Activated CD4-positive, CD25-positive, alpha-beta regulatory T cell treated with anti-CD3 and anti-CD28 coated beads, Interleukin-2, amount 50 U/mL, for 24 hours (primary cell): ENCODE measurements at places on chromosomes 5 and 9.

GRCh38 chr9:3047912-3048311 lies 204.0 kb upstream of the PUM3 start:
- ATAC-seq = no peak

- ATAC-seq = no peak
Observed at GRCh38 chr5:180133551-180133950, 62.0 kb upstream of the RNF130 start.

GRCh38 chr5:96548905-96549304 lies 113.3 kb upstream of the CAST start:
- no peak for ATAC-seq

GRCh38 chr9:130805510-130806326 lies 29.3 kb upstream of the ABL1 start:
- no peak for ATAC-seq

DNA sequence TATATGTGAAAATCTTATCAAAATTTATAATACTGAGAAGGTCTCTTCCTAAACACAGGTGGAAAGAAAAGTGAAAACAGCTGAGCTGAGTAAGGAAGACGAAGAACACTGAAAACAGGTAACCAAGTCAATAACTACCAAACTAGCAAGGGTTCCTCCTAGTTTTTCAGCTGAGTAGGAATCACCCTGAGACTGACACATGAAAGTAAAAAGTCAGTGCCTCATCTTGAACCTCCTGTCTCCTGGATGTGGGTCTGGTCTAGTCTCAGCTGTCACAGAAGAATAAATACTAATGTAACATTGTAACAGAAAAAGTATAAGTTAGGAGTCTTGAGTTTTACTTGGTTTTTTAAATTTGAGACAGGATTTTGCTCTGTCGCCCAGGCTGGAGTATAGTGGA lies 121.0 kb downstream of the MEF2C start:
- no peak for ATAC-seq

GRCh38 chr5:466661-467310 lies 23.8 kb downstream of the EXOC3 start:
- no peak for ATAC-seq

- ATAC-seq = no peak
Observed at GRCh38 chr9:109904666-109905065, 124.7 kb downstream of the PALM2AKAP2 start.

- ATAC-seq = no peak
Observed at GRCh38 chr5:141715346-141715905, 33.4 kb upstream of the ARAP3 start.

GRCh38 chr9:78962156-78962555 lies 609.6 kb upstream of the TLE4 start:
- ATAC-seq = no peak

DNA sequence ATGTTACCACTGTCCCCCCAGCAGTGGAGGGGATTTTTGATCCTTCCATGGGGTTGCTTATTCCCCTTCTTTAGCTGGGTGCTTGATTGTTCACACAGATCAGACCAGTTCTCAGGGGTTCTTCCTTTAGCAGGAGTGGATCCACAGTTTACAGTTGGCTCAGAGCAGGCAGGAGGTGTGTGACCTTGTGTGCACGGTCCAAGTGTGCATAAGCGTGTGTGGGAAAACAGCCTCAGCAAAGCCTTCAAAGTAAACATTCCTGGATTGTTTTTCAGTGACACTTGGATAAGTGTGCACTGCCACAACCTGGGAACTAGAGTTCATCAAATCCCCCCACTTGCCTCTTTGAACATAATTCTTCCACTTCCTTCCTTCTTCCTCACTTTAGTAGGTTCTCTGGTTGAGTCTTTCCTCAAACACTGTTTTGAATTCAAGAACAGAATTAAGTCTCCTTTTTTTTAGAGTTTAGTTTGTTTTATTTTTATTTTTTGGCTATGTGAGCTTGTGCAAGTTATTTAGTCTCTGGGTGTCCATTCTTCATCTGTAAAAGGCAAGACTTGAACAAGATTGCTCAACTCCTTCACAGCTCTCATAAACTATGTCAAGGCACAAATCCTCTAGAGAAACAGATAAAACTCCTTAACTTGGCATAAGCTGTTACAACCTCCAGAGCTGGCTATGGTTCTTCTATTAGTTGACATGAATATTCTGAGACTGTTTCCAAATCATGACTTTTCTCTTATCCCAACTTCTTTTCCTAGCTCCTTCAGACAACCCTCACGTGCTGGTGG lies 78.0 kb downstream of the OSMR start:
- no peak for ATAC-seq

DNA sequence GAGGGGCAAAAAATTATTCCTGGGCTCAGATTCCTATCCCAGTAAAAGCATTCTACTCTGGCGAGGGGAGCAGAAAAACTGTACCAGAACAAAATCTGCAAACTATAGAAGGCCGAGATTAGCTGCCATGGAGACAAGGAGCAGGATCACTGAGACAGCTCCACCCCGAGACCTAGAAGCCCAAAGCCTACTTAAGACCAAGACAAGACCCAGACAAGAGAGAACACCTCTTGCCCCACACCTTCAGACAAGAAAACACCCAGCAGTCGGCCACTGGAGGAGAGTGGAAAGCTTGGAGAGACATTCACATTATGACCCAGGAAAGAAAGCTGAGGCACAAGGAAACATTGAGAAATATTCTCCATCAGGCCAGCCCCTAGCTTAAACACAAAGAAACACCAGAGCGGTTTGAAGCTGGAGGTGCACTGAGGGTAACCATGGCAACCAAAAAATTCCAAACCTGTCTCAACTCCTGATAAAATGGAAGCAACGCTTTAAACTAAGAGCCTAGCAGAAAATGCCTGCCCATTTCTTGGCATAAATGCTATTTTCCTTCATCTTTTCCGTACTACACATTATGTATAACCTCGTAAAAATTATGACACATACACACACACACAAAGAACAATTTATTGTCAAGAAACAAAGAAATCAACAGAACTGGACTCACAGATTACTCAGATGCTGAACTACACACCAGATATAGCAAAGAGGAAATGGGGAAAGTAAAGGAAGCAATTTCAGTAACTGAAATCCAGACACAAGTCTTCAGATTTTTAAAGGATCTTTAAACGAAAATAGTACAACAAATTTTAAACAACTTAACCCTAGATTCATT lies 53.8 kb upstream of the FTMT start:
- ATAC-seq = no peak

DNA sequence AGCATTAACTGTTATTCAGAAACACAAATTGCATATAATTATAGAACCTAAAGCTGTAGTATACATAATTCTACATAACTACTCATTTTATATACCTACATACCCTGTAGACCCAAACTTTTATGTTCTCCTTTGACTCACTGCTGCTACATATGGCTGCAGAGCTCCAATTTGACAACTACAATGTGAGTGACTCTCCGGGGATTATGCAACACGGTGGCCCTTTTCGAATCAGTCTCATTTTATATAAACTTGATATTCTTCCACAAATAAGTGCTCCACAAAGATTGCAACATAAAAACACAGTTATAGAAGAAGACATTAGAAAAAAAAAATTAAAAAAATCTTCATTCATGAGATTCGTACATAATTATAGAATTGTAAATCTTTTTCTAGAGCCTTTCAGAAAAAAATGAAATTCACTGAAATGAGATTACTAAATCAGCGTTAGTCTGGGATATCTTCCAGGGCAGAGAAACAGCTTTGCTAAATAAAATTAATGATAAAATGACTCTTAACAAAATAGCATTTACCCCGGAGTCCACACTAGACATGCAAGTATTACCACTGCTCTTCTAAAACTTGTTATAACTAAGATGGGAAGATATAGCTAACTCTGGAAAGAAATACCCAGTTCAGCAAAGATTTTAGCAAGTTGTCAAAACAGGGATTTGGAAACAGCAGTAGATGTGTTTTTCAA lies 52.6 kb downstream of the SRFBP1 start:
- no peak for ATAC-seq

DNA sequence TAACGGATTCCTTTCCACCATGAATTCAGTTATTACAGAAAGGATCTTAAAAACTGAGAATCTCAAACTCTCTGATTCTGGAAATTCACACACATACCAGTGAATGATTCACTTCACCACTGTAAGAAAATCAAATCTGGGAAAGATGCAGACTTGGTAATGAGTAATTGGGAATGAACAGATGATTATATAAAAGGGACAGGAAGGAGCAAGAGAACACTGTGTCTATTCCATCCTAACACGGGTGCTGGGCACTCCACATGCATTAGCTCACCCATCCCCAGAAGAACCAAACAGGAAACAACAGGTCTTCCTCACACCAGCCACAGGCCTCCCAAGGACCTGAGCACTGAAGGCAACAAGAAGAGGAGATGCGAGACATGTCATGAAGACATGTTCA lies 74.8 kb upstream of the ZNF622 start:
- no peak for ATAC-seq

- ATAC-seq = peak; percentile 63
Observed at GRCh38 chr5:35902046-35902672, 36.3 kb downstream of the CAPSL start.

DNA sequence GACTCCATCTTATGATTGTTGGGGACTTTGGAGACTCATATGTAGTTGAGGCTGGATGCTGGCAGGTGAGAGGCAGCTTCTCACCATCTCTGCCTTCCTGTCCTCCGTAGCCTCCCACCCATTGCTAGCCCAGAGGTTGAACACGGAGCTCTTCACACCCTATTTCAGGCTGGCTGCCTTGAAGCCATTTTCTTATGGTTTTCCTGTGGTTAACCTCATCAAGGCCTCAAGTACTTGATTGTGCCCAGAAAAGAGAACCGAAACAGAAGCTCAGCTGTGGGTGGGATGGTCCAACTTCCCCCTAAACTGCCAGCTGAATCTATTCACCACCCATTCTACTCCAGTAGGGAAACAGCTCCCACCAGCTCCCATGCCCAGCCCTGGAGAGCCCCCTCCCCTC lies 102.9 kb downstream of the LIFR start:
- ATAC-seq = peak; percentile 84

DNA sequence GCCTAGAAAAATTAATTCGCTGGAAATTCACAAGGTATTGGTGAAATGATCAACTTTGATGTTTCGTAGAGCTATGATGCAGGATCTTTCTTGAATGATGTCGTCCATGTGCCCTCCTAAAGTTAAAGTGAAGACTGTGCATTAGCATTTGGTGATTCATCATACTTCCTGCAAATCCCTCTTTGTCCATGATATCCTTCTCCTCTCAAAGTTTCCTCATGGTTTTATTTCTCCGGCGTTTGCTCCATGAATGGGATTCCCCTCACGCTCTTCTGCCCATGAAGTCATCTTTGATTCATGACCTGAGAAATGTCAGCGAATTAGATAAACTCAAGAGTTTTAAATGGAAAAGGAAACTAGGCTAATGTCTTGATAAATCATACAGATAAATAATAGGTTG lies 372.7 kb downstream of the PSAT1 start:
- no peak for ATAC-seq

GRCh38 chr9:111839387-111839786 lies 44.6 kb upstream of the SHOC1 start:
- peak; percentile 33 for ATAC-seq

- no peak for ATAC-seq
Observed at GRCh38 chr5:39461007-39461682, 36.4 kb upstream of the DAB2 start.

DNA sequence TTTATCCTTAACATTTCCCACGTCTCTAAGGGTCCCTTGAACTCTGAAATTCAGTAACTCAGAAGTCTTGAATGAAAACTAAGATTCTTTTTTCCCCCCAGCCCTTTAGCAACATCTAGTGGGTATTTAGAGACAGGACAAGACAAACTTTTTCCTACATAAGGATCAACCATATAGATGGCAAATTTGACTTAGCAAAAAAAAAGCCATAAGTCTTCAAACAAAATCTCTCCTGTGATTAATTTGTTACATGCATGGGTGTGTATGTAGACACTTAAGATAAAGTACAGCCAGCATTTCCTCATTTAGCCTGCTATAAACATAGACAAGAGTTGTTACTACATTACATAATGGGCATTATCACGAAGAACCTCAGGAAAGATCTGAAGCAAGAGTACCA lies 29.1 kb upstream of the ANKRD31 start:
- ATAC-seq = no peak

- ATAC-seq = peak; percentile 58
Observed at GRCh38 chr5:133610489-133611356, 1.6 kb downstream of the FSTL4 start.

- peak; percentile 17 for ATAC-seq
Observed at GRCh38 chr9:21711504-21711903, 90.9 kb upstream of the MTAP start.

DNA sequence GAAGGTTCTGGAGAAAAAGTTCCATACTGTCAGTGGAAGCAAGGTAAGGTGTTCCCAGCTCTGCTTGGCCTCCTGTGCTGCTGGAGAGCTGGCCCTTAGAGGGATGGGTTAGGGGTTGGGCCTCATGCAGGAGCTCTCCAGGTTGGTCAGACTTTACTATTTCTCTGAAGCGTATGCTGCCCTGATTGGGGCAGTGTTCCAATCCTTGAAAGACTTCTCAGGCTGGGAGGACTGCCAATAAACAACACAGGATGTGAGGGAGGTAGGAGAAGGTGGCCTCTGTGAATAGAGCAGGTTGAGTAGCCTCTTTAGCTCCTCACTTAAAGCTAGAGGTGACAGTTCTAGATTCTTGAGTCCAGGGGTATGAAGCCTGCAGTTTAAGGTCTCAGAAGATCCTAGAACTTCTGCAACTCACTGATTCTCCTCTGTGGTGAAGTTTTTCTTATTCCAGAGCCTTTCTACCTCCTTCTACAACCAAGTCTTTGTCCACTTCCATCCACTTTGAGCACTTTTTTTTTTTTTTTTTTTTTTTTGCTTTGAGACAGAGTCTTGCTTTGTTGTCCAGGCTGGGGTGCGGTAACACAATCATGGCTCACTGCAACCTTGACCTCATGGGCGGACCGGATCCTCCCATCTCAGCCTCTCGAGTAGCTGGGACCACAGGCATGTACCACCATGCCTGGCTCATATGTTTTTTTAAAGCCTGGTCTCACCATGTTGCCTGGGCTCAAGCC lies 3.0 kb downstream of the HNRNPAB start:
- ATAC-seq = no peak

GRCh38 chr5:76625087-76625815 lies 2.0 kb upstream of the F2RL2 start:
- peak; percentile 49 for ATAC-seq

DNA sequence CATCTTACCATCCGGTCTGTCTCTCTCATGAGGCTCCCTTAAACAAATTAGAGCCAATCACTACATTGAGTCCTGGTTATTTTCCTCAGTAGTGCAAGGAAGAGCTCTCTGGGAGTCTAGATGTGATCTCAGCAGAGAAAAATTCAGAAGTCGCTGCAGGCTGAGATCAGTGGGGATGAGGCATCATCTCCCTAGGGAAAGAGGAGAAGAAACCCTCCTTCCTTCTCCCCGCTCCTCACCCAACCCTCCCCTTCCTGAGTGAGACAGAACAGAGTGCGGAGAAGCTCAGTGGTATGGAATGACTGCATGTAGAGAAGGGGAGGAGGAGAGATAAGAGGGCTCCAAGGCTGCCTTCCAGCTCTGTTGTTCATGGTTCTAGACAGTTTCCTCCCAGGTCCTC lies 80.5 kb downstream of the PAPPA start:
- no peak for ATAC-seq
